Activated T-helper 1 cell treated with anti-CD3 and anti-CD28 coated beads, Interleukin-2, amount 50 U/mL, for 16 hours (primary cell): ENCODE measurements at places on chromosomes 6 and 20.

- DNase-seq: no peak
Observed at GRCh38 chr6:99739526-99739925, 132.9 kb downstream of the PRDM13 start.

DNA sequence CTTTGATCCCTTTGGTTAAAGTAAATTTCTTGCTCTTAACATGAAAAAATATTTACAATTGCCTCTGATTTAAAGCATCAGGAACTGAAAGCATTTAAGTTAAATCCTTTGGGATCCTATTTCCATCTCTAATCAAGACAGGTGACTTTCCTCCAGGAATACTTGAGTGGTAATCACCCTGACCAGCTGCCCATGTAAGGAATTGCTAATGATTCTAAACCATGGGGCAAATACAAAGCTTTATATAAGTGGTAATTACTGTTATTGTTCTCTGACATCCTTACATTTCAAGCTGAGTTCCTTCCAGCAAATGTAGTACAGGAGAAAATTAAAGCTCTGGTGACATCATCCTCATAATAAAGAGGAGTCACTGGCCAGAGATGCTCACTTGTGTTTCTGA, 100.6 kb downstream of the CRYBG1 start:
- DNase-seq: no peak

- DNase-seq: no peak
Observed at GRCh38 chr20:199996-200395, 10.5 kb upstream of the DEFB128 start.

DNA sequence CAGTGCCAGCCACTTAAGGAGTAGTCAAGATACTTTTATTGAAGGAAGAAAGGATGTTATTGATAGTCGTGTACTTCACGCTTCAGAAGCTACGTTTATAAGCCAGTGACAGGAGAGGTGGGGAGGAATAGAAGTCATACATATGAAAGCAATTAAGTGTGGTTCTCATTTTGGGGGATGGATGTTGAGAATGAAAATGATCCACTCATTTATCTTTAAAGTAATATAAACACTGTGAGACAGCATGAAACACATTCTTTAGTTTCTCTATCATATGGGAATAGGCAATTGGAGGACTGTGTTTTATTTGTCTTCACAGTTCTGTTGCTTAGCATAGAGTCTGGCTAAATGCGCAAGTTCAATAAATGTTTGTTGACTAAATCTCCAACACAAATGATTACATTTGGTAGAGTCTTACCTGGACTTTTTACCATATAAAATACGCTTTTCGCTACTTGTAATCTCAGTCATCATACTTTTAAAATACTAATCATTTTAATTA, 35.2 kb downstream of the AK9 start:
- no peak for DNase-seq

DNA sequence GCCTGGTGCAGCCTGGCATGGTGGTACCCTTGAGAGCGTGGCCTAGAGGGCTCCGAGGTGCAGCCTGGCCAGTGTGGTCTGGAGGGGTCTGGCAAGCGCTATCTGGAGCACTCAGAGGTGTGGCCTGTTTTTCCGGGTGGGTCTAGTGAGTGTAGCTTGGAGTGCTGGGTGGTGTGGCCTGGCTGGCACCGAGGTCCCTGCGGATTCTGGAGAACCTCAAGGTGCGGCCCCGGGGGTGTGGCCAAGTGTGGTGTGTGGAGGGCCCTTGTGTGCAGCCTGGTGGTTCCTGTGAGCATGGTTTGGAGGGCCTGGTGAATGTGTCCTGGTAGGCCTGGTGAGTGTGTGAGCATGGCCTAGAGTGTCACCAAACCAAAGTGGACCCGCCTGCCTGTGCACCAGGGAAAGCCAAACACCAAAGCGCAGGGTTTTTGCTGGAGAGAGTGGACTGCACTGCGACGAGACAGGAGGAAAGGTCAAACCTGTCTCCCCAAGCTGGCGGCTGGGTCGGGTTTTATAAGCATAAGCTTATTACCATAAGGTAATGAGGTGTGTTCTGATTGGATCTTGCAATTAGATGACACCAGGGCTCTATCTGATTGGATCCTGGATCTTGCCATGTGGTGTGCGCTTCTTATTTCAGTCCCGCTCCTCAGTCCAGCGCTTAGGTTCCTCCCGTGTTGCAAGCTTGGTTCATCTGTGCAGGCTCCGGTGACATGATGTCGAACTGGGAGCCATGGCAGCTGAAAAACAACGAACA, 35.7 kb downstream of the IGF2R start:
- no peak for DNase-seq

- DNase-seq: no peak
Observed at GRCh38 chr6:113493991-113494390, 363.2 kb upstream of the MARCKS start.

DNA sequence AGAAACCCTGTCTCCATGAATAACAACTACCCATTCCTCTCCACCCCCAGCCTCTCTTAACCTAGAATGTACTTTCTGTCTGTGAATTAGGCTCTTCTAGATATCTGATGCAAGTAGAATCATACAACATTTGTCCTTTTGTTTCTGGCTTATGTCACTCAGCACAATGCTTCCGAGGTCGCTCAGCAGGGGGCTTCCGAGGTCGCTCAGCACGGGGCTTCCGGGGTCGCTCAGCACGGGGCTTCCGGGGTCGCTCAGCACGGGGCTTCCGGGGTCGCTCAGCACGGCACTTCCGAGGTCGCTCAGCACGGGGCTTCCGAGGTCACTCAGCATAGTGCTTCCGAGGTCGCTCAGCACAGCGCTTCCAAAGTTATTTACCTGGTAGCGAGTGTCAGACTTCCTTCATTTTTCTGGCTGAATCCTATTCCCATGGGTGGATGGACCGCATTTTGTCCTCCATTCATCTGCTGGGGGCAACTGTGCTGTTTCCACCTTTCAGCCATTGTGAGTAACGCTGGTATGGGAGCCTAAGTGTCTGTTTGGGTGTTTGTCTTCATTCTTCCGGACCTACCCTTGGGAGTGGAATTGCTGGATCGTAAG, 31.0 kb upstream of the BHLHE23 start:
- no peak for DNase-seq

GRCh38 chr6:142334294-142334693, 32.5 kb downstream of the ADGRG6 start:
- DNase-seq: no peak

DNA sequence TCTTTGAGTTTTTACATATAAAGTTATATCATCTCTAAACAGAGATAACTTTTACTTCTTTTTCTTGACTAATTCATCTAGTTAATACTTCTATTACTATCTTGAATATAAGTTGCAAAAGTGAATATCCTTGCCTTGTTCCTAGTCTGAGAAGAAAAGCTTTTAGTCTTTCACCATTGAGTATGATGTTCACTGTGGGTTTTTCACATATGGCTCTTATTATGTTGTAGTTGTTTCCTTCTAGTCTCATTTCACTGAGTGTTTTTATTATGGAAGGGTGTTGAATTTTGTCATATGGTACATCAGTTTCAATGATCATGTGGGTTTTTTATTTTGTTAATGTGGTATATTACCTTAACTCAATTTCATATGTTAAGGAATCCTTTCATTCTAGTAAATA, 488.3 kb downstream of the COL12A1 start:
- DNase-seq: no peak

- no peak for DNase-seq
Observed at GRCh38 chr6:101777646-101778045, 384.1 kb downstream of the GRIK2 start.

GRCh38 chr6:33952016-33952415, 148.2 kb upstream of the MLN start:
- no peak for DNase-seq

DNA sequence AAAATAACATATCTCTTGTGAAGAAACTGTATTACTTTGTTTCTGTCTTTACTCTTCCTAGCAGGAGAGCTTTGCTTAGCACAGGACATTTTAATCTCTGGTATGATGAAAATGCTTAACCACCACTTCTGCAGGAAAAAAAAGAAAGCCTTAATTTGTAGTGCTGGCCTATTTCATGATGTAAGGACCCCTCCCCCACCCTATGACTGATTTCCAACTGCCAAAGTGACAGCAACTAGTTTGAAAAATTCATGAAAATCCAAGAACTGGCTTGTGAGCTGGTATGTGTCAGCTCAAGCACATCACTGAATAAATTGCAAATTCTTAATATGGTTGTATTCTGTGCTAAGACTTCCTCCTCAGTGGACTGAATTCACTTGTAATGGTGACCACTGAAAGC, 125.3 kb downstream of the REV3L start:
- DNase-seq: no peak

DNA sequence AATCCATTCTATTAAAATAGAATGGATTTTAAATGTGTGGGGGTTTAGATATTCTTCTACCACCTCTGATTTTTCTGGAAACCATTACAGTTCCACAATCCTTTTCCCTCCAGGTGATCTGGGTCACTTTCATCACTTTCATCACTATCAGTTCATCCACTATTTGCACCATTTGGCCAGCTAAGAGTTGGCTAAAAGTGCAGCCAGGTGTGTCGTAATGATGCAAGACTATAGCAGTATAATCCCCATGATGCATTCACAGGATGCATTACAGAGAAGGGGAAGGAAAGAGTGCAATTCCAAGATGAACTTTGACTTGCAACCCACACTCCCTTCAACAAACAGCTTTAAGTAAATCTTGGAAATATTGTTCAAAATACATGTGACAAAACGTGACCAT, 4.9 kb downstream of the FUCA2 start:
- no peak for DNase-seq

DNA sequence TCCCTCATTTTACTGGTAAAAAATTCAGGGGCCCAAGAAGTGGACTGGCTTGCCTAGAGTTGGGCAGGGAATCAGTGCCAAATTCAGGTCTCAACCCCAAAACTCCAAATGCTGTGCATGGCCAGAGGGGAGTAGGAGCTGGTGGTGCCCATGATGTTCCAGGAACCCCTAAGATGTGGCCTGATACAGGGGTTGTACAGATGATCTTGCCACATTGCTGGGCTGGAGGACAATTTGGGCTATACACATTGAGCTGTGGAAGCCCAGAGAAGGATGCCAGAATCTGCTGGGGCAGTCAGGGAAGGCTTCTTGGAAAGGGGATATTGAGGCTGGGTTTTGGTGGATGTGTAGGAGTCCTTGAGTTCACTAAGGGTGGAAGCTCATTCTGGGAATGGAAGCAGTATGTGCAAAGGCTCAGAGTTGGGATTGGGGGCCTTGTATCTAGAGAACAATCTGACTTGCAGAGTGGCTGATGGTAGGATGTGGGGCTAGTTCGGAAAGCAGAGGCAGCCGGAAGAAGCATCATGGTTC, 38.0 kb upstream of the APCDD1L start:
- no peak for DNase-seq
